ENCODE measurements at places on chromosomes 2 and 18. TPM values are rescaled to one million over a fixed set of nuclear protein-coding genes. Genes with fewer than 3 reads are reported as not detected.

- H3K4me3 ChIP-seq = no peak overlapping the region
- H3K27ac ChIP-seq = no peak overlapping the region
- no peaks in the 10 kb centered on the region for H3K36me3 ChIP-seq
- DNase-seq = no peak
- H3K27me3 ChIP-seq = no peaks in the 10 kb centered on the region
- no peaks in the 10 kb centered on the region for H3K4me1 ChIP-seq
These were observed 784.8 kb upstream of the KLHL29 start for GRCh38 chr2:22600156-22600555.

- peak overlapping the region; percentile 69 for H3K27ac ChIP-seq
- no peak overlapping the region for H3K4me3 ChIP-seq
- peaks cover 70% of the 10 kb centered on the region for H3K4me1 ChIP-seq
- DNase-seq = no peak
These were observed 80.2 kb downstream of the ASAP2 start for GRCh38 chr2:9286554-9287399.

DNA sequence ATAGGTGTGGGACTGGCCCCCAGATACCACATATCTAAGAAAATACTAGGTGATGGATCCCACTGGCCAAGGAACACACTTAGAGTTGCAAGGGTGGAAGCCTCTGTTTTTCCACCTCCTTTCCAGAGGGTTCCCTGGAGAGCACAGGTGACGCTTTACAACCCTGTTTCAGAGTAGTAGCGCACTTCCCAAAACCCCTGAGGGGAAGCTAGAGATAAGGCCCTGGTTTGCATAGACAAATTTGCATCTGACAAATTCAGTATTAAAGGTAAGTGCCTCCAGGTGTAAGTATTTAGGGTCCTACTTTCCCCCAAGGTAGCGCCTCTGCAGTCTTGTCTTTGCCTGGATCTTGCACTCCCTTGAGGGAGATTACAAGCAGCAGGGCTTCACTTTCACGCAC lies 474 bp upstream of the CERKL start:
- no peaks in the 10 kb centered on the region for H3K36me3 ChIP-seq
- H3K27me3 ChIP-seq = no peaks in the 10 kb centered on the region
- no peak for DNase-seq
- no peak overlapping the region for H3K27ac ChIP-seq
- H3K4me1 ChIP-seq = peaks cover 5% of the 10 kb centered on the region

DNA sequence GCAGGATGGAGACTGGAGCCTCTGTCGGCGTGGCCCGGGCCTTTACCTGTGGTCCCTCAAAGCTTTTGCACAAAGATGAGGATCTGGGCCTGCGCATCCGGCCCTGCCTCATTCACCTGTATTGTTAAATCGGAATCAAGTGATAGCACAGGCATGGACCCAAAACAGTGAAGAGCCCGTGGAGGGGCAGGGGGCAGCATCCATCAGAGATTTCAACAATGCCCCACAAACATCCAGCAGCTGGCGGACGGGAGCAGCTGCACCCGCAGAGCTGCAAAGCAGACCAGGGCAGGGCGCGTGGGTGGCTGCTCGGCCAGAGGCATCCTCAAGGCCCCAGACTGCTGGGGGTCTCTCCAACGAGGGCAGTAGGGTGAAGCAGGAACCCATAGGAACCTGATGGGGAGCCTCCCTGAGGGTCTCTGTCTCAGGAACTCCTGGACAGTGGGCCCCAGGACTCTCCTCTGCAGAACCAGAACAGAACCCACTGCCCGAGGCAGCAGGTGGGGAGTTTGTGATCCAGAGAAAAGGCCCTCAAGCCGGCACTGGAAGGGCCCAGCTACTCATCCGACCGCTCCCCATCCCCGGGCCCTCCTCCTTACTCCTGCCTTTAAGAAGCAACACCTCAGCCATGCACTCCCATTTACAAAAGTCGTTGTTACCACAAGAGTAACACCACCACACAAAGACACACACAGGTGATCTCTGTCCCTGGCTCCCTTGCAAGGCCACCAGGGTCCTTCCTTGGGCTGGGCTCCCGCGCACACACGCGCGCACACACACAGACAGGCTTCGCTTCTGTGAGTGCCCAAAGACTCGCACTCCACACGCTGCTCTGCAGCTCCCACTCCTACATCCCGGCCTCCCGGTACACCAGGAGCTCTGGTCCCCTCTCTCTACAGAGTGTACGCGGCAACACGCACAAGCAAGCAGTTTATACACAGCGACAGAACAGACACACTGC lies 28.8 kb downstream of the HDAC4 start:
- DNase-seq = no peak
- no peaks in the 10 kb centered on the region for H3K36me3 ChIP-seq
- no peaks in the 10 kb centered on the region for H3K4me1 ChIP-seq
- no peaks in the 10 kb centered on the region for H3K27me3 ChIP-seq
- no peak overlapping the region for H3K27ac ChIP-seq

The SCN3A gene
- 8.3 TPM for total RNA-seq

- H3K36me3 ChIP-seq = no peaks in the 10 kb centered on the region
- H3K27ac ChIP-seq = no peak overlapping the region
- H3K27me3 ChIP-seq = no peaks in the 10 kb centered on the region
- peaks cover 3% of the 10 kb centered on the region for H3K4me1 ChIP-seq
- no peak overlapping the region for H3K4me3 ChIP-seq
These were observed 35.4 kb upstream of the HNMT start for GRCh38 chr2:137928547-137929518.

GRCh38 chr2:200869014-200869413 lies 4.6 kb upstream of the CLK1 start:
- no peak overlapping the region for H3K27ac ChIP-seq
- no peaks in the 10 kb centered on the region for H3K27me3 ChIP-seq
- peaks cover 24% of the 10 kb centered on the region for H3K4me1 ChIP-seq
- DNase-seq = no peak
- H3K4me3 ChIP-seq = no peak overlapping the region

- H3K27ac ChIP-seq = no peak overlapping the region
- H3K36me3 ChIP-seq = no peaks in the 10 kb centered on the region
- no peaks in the 10 kb centered on the region for H3K4me1 ChIP-seq
These were observed 202.8 kb upstream of the THUMPD2 start for GRCh38 chr2:39981883-39982311.

DNA sequence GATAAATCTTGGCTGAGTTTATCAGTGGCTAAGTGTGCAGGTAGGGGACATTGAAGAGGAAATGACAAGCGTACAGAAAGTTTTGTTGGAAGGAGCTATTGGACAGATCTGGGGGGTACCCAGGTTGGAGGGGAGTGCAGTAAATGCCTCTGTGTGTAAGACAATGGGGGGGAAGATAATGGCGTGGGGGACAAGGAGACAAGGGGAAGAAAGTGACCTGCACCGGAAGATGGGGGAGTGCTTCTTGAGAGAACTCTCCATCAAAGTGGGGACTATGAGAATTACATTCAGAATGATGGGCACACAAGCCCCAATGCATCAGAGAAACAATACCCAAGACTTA lies 190.0 kb downstream of the ALPK2 start:
- no peak for DNase-seq
- H3K4me3 ChIP-seq = peak overlapping the region; percentile 52
- H3K4me1 ChIP-seq = no peaks in the 10 kb centered on the region
- no peaks in the 10 kb centered on the region for H3K36me3 ChIP-seq
- no peaks in the 10 kb centered on the region for H3K27me3 ChIP-seq

Data from thoracic aorta (tissue), 2 donors.